CMK (cell line): ENCODE measurements at places on chromosomes 13 and 19.

GRCh38 chr13:102974317-102975087 is 91.7 kb downstream of the SLC10A2 start:
- DNase-seq: no peak

DNA sequence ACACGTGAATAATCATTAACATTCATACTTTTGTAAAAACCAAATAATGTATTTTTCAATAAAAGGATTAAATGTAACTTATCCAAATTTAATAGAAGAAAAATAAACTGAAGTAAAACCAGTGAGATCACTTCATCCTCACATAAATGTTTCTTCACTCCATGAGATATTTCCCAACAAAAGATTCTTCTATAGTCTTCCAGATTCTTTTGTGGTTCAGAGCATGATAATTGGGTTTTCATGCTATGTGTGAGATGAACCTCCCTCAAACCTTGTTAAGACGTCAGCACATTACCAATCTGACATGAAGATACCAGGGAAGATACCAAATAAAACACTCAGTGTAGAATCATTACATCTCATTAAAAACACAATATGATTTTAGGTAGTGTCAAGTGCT is 62.9 kb upstream of the OXGR1 start:
- no peak for DNase-seq

DNA sequence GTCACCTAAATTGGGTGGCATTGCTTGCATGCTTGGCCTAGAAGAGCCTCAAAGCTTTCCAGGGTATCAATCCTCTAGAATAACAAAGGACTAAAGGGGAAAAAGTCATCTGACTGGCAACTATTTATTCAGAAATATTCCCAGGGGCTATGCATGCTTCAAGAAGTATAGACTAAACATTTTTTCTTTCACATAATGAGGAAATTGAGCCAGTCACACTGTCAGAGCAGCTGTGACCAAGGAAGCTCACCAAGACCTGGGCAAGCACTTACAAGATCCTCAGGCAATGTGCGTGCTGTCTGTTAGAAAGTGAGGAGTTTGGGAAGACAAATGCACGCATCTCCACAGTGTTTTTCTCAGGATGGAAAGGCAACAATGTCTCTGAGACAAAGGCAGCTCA is 747.2 kb downstream of the DIAPH3 start:
- DNase-seq: no peak

DNA sequence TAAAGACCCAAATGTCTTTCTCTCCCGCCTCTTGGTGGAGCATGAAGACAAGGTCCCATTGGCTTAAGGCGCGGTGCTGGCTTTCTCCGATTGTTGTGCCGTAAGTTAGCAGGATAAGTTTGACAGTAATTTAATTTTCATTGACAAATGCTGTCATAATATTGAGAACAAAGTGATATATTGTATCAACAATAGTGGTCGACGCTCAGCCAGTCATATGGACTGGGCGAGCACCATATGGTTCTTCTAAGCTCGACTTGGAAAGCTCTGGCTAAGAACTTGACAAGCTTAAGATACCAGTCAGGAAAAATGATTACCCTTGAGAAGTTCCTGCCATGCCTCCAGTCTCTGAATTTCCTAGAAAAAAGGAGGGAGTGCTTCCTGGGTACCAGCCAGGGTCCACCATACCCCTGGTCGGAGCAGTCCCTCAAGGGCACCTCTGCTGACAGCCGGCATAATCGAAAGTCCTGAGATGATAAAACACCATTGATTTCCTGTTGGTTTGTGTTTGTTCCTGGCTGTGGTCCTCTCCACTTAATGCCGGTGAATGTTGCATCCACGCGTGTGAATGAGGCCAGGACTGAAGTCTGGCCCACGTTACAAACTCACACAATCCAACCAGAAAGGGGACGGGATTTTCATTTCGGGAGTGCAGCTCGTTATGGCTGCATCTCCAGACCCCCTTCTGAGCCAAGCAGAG is 262.1 kb downstream of the ZNF536 start:
- no peak for DNase-seq

DNA sequence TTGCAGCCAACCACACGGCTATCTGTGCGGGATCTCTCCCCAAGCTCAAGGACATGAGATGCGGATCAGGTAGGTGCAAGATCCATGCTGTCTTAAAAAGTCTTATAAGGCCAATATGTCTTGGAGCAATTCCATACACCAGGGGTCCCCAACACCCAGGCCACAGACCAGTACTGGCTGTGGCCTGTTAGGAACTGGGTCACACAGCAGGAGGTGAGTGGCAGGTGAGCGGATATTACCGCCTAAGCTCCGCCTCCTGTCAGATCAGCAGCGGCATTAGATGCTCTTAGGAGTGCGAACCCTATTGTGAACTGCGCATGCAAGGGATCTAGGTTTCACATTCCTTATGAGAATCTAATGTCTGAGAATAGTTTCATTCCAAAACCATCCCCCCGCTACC is 68.8 kb upstream of the ZNF599 start:
- no peak for DNase-seq

- no peak for DNase-seq
Measured at GRCh38 chr19:31701146-31701545, 351.9 kb upstream of the TSHZ3 start.

DNA sequence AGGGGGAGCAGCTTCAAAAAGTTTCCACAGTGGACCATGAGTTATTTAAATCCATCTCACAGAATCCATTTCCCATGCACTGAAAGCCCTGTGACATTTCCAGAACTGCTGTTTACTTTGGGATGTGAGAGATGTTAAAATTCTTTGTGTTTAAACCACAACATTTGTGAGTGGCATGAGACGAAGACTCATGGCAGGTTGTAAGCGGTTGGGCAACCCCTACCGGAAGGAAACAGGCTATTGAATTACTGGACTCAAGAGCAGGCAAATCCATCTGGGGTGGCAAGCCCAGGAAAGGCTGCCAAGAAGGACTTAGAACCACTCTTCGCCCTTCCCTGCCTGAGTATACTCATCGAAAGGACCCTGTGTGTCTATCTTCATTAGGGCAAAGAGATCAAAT is 22.3 kb upstream of the CLDN10 start:
- DNase-seq: no peak

DNA sequence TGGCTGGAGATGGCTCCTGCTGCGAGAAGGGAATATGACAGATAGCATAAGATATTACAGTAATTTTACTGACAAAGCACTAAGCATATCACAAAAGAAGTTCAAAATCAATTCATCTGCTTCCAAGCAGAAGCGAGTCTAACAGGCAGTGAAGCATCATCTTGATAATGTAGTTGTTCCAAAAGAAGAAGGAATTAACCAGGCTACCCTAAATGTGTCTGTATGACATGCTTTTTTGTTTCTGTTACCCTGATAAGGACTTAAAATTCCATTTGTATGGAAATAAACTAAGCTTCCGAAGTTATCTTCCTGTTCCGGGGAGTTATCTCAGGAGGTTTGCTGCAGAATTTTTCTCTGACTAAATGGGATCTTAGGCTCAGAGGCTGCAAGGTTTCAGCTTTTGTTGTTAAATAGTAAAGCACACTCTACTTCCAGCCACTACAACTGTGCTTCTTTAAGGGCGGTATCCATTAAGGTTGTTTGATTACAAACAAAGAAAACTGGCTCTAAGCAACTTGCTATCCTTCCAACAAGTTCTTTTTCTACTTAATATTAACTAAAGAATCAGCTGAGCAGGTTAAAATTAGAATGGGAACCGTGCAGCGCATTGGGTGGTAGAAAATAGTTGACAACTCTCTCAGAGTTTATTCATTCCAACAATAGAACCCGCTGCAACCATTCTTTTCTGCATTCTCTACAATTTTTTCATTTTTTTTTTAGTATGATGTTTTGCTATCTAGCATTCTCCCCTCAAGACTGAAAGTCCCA is 607.3 kb downstream of the UQCRFS1 start:
- DNase-seq: no peak

DNA sequence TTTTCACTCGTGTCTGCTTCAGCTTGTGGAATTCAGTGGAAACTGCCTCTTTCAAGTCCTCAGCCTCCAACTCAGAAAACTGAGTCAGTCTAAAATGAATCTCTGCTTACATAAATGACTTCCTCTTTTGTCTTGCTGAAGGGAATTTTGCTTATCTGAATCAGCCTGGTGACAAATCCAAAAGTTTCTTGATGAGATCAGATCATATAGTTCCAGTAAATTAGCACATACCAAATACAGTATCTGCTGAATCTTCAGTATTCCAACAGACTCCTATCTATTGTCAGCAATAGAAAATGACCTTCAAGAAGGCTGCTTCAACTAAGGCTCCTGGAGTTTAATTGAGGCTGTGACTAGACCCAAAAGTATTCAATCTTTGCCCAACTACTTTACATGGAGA is 290.0 kb downstream of the MZT1 start:
- no peak for DNase-seq

DNA sequence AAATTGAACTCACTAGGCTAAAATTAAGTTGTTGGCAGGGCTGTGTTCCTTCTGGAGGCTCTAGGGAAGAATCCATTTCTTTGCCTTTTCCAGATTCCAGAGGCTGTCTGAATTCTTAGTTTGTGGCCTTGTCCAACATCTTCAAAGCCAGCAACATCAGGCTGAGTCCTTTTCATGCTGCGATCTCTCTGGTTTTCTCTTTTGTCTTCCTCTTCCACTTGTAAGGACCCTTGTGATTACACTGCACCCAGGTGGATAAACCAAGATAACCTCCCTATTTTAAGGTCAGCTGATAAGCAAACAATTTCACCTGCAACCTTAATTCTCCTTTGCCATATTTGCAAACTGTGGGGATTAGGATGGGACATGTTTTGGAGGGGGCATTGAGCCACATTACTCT is 11.5 kb downstream of the UTP14C start:
- no peak for DNase-seq

- no peak for DNase-seq
Measured at GRCh38 chr19:8850488-8850887, 18.3 kb downstream of the MBD3L1 start.

- no peak for DNase-seq
Measured at GRCh38 chr19:34368338-34368737, 3.3 kb downstream of the GPI start.

- DNase-seq: no peak
Measured at GRCh38 chr19:14683439-14683838, 6.4 kb upstream of the ZNF333 start.

DNA sequence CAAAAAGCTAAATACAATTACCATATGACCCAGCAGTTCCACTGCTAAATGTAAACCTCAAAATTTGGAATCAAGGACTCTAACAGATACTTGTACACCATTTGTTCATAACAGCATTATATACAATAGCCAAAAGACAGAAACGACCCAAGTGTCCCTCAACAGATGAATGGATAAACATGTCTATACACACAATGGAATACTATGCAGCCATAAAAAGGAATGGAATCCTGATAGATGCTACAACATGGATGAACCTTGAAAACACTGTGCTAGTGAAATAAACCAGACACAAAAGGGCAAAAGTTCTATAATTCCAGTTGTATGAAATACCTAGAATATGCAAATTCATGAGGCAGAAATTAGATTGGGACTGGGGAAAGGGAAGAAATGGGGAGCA is 12.2 kb downstream of the NEK3 start:
- DNase-seq: no peak

GRCh38 chr13:72820156-72820897 is 38.4 kb downstream of the PIBF1 start:
- no peak for DNase-seq

DNA sequence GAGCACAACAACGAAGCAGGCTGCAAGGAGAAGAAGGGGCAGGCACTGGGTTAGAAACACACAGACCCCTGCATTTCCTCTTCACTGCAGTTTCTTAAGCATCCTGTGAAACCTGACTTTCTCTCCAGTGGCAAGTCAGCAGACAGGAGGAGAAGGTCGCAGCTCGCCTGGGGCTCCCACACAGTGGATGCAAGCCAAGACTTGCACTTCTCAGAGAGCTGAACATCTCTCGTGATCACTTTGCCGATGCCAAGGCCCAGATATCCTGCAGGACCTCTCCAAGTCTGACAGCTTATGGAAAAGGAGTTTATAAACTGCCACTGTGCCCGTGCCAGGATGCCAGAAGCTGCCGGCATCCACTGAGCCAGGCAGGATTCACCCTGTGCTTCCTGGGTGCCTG is 18.4 kb downstream of the TMEM272 start:
- DNase-seq: no peak

GRCh38 chr19:30604657-30605056 is 232.5 kb downstream of the ZNF536 start:
- no peak for DNase-seq

- no peak for DNase-seq
Measured at GRCh38 chr13:68304286-68304893, 1074.3 kb upstream of the PCDH9 start.

- DNase-seq: no peak
Measured at GRCh38 chr13:22009500-22009899, 338.6 kb downstream of the FGF9 start.

DNA sequence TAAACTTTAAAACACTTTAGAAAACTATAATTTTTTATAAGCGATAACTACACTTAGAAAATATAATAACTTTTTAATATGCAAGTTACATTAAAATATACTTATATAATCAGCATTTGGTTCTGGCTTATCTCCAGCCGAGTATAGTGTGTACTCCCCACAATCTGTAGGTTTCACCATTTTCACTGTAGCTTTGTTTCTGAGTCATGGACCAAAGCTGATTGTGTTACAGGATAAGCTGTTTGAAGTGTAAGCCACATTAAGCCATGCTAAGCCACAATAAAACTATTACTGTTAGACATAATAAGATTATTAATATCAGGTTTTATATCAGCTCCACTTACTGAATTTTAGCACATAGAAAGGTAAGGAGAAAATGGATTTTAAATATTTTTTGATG is 43.8 kb downstream of the CCDC122 start:
- DNase-seq: no peak

- no peak for DNase-seq
Measured at GRCh38 chr13:51230477-51231105, 8.4 kb downstream of the FAM124A start.

DNA sequence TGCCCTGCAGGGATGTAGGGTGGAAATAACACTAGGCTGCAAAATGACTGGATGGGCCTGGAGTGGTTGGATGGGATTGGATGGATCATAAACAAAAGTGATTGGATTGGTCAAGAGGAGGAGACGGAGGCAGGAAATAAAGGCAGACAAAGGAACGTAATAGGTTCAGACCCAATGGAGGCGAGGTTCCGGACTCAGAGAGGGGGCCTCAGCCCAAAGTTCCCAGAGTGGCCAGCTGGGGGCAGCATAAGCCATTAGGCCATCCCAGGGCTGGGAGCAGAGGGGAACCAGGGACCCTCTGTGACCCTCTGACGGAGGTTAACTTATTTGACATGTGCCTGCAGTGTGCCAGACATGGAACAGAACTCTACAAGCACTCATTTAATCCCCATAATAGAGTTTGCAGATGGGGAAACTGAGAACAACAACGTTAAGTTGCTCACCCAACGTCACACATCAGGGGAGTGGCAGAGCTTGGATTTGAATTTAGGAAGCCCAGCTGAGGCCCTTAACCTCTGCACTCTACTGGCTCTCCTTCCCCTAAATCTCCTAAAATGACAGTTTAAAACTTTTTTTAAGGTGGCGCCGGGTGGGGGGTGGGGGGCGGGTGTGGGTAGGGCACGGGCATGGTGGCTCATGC is 15.3 kb upstream of the MAP1S start:
- no peak for DNase-seq

- no peak for DNase-seq
Measured at GRCh38 chr19:39110263-39110967, 15.2 kb upstream of the PAK4 start.
